ENCODE measurements at places on chromosomes 11 and 22.

DNA sequence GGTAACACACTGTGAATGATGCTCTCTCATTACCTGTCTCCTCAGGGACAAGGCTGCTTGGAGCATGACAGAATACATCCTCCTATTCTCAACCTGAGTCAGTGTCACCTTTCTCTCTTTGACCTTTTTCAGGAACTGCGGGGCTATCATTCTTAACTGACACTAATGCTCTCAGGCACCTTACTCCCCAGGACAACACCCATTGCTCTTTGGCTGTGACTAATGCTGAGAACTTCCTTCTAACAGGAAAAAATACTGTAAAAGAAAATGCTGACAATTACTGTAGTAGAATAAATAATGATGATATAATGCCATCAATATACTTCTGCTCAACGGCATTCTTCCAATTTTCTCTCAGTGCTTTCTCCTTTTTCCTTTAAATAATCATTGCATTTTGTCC, 2082.7 kb upstream of the RAG2 start:
- no peak for DNase-seq

GRCh38 chr22:44245438-44245837, 64.7 kb downstream of the PARVG start:
- DNase-seq: no peak

GRCh38 chr11:64558065-64558745, 32.8 kb upstream of the SLC22A12 start:
- DNase-seq: no peak

GRCh38 chr11:63237413-63237812, 6.0 kb downstream of the SLC22A25 start:
- DNase-seq: no peak

DNA sequence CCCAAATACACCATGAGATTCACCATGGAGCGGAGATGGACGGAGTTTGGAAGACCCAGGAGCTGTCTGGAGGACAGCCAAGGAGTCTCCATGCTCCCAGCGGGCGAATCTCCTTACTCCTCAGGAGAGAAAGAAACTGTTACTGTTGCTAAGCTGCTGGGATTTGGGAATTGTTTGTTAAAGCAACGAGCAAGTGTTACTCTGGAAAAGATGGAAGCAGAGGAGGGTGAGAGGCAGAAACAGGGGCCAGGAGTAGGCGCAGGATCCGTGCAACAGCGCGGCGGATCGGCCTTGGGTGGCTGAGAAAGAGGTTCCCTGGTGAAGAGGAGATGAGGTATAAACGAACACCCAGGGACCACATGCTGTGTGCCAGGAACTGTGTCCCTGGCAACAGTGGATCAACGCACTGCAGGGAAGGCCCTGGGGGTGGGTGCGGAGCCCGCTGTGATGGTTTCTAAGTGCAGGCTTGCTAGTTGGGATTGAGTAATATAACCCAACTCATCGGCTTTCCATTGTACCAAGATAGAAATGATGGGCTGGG, 1436.4 kb downstream of the BRD1 start:
- DNase-seq: no peak

DNA sequence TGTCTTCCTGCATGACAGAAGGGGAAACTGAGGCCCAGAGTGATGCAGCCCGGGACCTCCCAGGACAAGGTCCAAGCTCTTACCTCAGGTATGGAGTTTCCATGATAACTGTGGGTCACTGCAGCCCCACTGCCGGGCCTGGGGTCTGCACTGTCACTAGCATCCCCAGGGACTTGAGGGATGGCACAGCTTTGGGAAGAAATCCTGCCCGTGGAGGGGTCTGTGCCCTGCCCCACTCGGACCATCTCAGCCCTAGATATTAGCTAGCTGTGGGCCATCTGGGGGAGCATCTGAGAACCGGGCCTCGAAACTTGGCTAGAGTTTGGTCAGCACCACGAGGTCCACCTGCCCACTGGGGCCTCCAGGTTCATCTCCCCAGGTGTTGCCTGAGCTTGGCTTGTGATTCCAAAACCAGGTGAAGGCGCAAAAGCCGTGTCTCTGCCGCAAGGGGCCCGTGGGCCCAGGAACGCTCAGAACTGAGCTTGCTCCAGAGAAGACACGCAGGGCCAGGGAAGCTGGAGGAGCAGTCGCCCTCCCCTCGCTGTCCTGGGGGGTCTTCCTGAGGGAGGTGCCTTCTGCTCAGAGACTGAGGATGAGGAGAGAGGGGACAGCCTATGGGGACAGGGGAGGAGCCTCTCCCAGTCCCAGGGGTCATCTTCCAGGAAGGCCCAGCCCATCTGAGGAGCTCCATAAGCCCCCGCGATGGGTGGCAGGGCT, 4.8 kb downstream of the LINC01488 start:
- DNase-seq: no peak

GRCh38 chr22:20781272-20781990, 7.5 kb downstream of the SERPIND1 start:
- DNase-seq: no peak

DNA sequence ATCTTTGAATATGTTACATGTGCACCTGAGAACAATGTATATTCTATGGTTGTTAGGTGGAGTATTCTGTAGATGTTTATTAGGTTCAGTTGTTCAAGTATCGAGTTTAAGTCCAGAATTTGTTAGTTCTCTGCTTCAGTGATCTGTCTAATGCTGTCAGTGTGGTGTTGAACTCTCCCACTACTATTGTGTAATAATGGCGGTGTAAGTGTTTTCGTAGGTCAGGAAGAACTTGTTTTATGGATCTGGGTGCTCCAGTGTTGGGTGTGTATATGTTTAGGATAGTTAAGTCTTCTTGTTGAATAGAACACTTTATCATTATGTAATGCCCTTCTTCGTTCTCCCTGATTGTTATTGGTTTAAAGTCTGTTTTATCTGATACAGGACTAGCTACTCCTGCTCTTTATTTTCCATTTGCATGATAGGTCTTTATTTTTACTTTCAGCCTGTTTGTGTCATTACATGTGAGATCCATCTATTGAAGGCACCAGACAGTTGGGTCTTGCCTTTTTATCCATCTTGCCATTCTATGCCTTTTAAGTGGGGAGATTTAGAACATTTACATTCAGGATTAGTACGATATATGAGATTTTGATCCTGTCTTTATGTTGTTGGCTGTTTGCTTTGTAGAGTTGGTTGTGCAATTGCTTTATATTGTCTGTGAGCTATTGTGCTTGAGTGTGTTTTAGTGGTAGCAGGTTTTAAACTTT, 121.6 kb downstream of the DDX10 start:
- no peak for DNase-seq

GRCh38 chr11:109641549-109641948, 219.6 kb downstream of the C11orf87 start:
- DNase-seq: no peak

DNA sequence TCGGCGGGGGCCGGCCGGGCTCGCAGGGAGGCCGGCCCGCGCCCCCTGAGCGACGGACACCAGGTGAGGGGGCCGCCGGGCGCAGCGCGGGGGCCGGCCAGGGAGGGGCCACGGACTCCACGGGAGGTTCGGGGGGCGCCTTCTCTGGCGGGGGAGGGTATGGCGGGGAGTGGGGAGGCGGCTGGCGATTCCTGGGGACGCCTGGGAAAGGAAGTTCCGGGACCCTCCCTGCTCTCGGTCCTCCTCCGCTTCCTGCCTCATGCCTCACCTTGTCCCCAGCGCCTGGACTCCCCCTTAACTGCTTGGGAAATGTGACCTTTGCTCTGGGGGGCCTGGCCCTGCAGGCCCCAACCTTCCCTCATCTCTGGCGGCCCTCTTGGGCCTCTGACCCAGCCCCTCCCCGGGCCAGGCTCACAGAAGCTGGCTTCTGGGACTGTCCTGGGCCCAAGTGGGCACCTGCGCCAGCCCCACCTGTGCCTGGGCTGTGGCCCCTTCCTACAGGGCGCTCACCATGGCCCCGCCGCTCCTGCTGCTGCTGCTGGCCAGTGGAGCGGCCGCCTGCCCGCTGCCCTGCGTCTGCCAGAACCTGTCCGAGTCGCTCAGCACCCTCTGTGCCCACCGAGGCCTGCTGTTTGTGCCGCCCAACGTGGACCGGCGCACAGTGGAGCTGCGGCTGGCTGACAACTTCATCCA, 516 bp downstream of the LRFN4 start:
- no peak for DNase-seq

GRCh38 chr22:42937164-42937843, 77.6 kb downstream of the PACSIN2 start:
- DNase-seq: no peak

- no peak for DNase-seq
These were observed 203.5 kb upstream of the MTNR1B start for GRCh38 chr11:92765965-92766371.

- no peak for DNase-seq
These were observed 10.1 kb downstream of the OVOL1 start for GRCh38 chr11:65796726-65797601.

- no peak for DNase-seq
These were observed 96.7 kb downstream of the LARGE1 start for GRCh38 chr22:33823552-33823951.

DNA sequence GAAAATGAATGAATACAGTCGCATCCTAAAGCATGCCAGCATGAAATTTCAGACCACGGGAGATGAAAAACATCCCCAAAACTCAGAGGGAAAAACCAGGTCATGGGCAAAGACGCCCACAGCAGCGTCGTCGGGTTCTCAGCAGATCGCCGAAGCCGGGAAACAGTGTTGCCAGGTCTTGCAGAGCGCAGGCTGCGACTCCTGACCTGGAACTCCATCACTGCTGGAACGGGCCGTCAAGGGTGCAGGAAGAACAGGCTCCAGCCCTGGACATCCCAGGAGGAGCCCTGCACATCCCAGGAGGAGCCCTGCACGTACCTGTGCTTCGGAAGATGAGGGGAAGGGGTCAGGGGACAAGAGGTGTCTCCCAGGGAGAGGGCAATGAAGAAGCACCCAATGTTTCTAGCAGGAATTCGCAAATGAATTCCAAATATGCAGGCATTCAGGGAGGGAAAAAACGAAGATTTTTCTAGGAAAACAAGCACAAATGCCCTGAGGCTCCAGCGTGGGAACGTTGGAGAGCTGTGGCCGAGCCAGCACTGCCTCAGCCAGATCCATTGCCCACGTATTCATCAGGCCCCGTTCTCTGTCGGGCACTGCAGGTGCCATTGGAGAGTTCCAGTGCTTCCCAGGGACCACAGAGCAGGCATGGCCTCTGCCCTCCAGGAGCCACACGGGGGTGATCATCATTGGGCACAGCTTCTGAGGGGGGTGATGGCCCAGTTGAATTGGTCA, 1110.4 kb downstream of the BRD1 start:
- no peak for DNase-seq

DNA sequence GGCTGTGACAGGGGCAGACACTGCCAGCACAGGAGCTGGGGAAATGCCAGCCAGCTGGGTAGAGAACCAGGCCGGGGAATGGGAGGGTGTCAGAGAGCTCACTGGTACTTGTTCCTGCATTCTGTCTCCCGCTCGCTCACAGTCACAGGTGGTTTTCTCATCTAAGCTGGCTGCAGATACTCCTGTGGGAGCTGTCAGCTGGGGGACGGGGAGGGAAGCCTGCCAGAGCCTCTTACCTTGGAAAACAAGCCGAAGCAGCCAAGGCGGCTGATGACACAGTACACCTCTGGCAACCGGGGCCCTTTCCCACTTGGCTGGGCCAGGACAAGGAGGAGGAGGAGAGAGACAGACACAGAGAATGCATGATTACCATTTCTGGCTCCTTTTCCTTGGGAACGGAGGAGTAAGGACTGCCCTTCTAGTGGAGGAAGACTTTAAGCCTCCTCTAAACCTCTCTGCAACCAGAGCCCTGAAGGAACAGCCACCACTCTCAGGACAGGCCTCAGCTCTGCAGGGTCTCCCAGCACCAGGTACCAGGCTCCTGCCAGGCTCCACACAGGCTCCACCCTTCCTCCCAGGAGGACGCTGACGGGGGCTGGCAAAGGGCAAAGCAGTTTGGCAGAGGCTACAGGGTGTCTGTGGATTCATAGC, 25.1 kb downstream of the RPL27A start:
- DNase-seq: no peak

DNA sequence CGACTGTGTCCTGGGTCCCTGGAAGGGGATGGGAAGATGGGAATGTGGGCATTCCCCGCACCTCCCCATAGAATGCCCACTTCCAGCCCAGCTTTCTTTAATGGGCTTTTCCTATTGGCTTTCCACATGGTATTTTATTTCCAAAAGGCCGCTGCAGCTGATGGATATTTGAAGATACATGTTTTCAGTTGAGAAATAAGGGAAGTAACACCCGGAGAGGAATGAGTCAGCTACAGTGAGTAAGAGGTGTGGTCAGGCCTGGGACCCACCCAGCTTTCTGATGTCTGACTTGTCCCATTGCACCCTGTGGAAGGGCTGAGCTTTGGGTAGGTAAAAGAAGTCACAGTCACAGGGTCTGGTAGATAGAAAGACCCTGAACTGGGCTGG, 476.9 kb downstream of the MIAT start:
- no peak for DNase-seq

DNA sequence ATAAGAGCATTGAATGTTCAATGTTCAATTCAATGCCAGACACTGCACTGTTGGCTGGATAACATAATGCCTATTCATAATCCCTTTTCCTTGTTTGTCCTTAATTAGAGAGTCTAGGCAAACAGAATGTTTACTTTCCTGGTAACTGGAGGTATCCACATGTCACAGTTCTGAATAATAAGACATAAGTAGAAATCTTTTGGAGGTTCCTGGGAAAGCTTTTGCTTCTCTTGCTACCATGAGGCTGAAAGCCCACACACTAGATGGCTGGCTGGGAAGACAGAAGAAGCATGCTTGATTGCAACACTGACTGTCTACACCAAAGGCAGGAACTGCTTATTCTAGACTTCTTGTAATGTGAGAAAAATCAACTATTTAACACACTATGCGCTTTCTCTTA, 79.5 kb downstream of the GAB2 start:
- DNase-seq: no peak

GRCh38 chr22:37420686-37421467, 6.4 kb downstream of the ELFN2 start:
- no peak for DNase-seq

DNA sequence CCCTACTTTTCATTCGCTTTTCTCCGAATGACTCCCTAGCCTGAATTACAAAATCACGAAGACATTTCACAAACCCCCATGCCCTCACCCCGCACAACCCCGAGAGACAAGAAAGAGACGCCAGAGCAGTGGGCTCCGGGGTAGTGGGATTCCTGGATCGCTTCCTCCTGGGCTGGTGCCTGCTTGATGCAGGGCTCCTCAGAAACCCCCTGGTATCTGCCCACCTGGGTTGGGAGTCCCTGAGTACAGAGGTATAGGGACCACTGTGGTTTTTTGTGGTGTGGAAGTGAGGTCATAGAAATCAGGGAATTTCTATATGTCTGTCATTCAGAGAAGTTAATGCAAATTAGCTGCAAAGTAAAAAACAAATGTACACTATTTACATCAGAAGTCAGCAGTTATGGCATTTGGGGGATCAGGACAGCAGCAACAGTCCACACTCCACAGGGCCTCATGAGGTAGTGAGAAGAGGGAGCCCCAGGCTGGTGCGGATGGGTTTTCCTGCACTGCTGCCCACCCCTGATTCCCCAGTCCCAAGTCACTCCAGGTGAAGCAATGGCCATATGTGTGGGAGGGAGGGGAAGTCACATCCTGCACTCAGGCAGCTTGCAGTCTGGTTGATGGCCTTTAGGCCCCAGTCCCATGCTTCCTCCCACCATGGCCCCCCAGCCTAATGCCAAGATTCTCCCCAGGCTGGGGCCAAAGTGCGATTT, 39.6 kb downstream of the BUD13 start:
- DNase-seq: no peak
